ENCODE measurements at places on chromosomes 3 and 15. TPM values are rescaled to one million over a fixed set of nuclear protein-coding genes. Genes with fewer than 3 reads are reported as not detected.

The GATM gene
- total RNA-seq = 1.3 TPM

The PPM1L gene
- 2.2 TPM for total RNA-seq

The DCBLD2 gene
- 1.6 TPM for total RNA-seq

The EXD1 gene
- total RNA-seq = not detected

The PLSCR2 gene
- not detected for total RNA-seq

The MKRN3 gene
- total RNA-seq = 3.3 TPM

The LRRC49 gene
- 0.26 TPM for total RNA-seq

The LRRIQ4 gene
- not detected for total RNA-seq

The FAM81A gene
- total RNA-seq = not detected

The MEX3B gene
- 0.67 TPM for total RNA-seq

The TMED3 gene
- 40.1 TPM for total RNA-seq

The ILDR1 gene
- 0.41 TPM for total RNA-seq

The P2RY13 gene
- total RNA-seq = not detected

The ATP10A gene
- total RNA-seq = 15.9 TPM
